Mammary epithelial cell (primary cell): ENCODE measurements at places on chromosomes 5 and 9. TPM values are rescaled to one million over a fixed set of nuclear protein-coding genes. Genes with fewer than 3 reads are reported as not detected.

Gene PTGR1
- polyA plus RNA-seq = 66.8 TPM

GRCh38 chr5:127909066-127909465 lies 174.5 kb upstream of the SLC12A2 start:
- DNase-seq = peak; percentile 48

GRCh38 chr5:159453209-159453608 lies 122.9 kb upstream of the IL12B start:
- no peak for DNase-seq

DNA sequence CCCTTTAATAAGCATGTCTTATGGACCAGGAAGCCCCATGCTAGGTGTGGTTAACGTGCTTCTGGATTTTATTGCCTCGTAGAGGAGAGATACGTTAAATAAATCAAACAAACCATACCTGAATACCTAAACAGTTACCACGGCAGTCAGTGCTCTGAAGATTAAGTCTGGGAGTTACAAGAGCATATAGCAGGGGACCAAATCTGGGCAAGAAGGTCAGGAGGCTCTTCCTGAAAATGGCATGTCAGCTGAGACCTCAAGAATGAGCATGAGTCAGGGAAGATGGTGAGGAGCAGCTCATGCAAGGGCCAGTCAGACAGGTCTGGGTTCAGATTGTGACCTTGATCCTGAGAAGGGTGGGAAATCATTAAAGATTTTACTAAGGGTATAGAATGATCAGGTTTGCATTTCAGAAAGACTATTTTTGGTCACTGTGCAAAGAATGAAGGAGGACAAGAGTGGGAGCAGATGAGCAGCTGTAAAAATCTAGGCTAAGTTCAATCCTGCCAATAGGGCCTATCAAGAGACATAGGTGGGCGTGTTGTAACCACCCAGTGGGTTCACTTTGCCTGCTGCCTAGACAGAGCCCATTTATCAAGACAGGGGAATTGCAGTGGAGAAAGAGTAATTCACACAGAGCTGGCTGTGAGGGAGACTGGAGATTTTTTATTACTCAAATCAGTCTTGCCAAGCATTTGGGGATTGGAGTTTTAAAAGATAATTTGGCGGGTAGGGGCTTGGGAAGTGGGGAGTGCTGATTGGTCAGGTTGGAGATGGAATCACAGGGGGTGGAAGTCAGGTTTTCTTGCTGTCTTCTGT lies 4.8 kb upstream of the ZNF366 start:
- DNase-seq = peak; percentile 16

Gene KCNV2
- polyA plus RNA-seq = not detected

Gene TEX48
- not detected for polyA plus RNA-seq

Gene CDHR2
- polyA plus RNA-seq = 0.01 TPM

DNA sequence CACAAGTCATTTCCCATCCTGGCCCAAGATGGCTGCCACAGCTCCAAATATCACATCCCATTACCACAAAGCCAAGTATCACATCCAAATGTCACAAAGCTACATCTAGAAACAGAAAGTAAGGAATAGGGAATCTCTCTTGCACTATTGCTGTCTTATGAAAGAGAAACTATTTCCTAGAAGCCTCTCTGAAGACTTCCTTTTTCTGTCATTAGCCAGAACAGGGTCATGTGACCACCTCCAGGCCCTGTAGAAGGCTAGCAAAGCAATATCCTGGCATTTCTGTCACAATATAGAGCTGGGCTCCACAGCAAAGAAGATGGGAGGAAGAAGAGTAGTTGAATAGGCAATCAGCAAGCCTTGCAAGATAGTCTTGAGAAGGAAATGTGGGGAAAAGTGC lies 99.2 kb downstream of the SH3TC2 start:
- no peak for DNase-seq

- DNase-seq = no peak
Measured at GRCh38 chr5:133882846-133883245, 85.6 kb downstream of the C5orf15 start.

- no peak for DNase-seq
Measured at GRCh38 chr9:69535286-69535832, 136.8 kb downstream of the APBA1 start.

DNA sequence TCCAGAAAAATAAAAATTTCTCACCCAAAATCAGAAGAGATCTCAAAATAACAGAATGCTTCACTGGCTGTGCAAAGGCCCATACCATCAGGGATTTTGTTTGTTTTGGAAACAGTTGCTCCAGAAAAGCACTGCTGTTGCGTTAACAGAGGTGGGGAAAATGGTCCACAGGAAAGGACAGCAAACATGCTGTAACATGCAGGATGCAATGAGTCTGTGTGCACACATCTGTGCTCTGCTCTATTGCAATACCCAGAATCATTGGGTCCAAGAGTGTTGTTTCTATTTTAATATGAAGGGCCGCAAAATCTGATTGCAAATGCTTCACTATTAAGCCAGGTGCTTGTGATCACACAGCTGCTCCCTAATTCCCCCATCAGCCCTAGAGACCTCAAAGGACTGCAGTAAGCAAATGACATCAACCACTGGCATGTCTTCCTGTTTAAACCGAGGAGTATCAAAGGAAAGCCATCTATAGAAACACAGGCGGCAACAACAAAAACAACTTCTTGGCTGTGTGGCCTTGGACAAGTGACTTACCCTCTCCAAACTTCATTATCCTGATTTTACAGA lies 141.0 kb downstream of the DCP2 start:
- DNase-seq = peak; percentile 60

DNA sequence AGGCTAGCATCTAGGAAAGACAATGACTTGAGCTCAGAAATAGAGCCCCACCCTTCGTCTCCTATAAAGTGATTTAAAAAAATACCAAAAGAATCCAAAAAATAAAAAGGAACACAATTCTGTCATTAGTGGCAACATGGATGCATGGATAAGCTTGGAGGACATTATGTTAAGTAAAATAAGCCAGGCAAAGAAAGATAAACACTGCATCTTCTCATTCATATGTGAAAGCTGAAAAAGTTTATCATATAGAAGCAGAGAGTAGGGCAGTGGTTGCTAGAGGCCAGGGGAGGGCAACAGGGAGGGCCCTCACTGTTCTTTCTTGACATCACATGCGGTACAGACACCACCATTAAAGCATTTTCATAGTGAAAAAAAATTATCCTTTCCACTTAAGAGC lies 220.9 kb upstream of the TRPC7 start:
- DNase-seq = no peak

Gene SH3PXD2B
- 14.1 TPM for polyA plus RNA-seq

Gene TXN
- 760 TPM for polyA plus RNA-seq

DNA sequence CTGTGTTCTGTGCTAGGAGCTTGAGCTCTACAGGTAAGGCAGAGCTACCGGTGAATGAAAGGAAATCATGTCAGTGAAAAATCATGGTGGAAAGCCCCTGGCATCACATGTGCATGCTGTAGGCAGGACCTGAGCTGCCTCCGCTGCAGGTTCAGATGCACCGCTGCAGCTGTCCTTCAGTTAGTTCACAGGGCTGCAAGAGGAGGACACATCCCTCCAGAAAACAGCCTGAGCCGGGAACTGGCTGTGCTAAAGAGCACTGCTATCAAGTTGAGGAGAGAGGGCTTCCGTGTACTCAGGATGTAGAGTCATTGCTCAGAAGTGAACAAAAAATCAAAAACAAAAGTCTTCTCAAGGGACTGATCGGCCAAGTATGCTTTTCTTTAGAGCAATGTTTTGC lies 138.6 kb downstream of the ERCC6L2 start:
- no peak for DNase-seq

GRCh38 chr5:142906863-142907671 lies 136.9 kb downstream of the ARHGAP26 start:
- no peak for DNase-seq

- DNase-seq = no peak
Measured at GRCh38 chr9:122220673-122221182, 8.0 kb downstream of the LHX6 start.

DNA sequence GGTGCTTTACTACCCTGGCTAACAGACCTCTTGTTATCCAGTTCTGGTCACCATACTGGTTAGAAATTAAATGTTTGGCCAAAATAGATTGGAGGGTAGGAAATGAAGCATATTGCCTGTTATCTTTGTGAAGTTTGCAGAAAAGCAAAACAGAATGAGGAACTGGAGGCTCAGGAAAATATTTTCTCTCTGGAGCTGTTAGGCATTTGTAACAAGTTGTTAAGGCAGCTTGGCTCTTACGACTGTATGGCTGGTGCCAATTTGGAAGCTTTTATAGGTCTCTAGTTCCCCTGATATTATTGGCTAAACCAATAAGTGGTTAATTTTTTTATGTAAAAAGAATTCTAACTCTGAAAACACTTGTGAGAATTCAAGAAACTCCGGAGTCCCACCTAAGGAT lies 35.8 kb downstream of the CDH6 start:
- no peak for DNase-seq

GRCh38 chr9:18673179-18673578 lies 199.2 kb downstream of the ADAMTSL1 start:
- peak; percentile 45 for DNase-seq

Gene ANKRD33B
- 0.50 TPM for polyA plus RNA-seq

DNA sequence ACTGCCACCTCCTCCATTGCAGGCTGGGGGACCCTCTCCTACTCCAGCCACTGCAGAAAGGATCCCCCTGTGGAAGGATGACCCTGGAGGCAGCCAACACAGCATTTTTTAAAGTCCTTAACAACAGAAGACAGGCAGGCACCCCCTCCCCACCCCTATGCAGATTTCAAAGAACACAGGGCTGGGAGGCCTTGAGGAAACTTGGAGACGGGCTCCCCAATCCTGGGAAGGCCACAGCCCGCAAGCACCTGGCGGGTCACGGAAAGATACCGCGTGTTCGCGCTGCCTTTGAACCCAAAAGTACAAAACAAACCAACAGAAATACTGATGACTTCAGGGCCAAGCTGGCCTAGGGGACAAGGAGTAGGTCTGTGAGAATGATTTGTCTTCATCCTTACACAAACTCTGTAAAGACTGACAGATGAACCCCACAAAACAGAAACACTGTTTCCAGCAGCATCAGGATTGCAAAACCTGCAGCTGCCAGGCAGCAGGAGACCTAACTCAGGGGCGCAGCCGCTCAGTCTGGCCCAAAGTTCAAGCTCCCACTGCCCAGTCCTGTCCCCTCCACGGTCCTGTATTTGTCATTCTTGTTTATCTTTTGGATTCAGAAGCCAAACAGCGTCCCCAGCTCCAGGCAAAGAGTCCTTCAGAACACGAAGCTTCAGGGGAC lies 13.8 kb downstream of the VAV2 start:
- DNase-seq = no peak

DNA sequence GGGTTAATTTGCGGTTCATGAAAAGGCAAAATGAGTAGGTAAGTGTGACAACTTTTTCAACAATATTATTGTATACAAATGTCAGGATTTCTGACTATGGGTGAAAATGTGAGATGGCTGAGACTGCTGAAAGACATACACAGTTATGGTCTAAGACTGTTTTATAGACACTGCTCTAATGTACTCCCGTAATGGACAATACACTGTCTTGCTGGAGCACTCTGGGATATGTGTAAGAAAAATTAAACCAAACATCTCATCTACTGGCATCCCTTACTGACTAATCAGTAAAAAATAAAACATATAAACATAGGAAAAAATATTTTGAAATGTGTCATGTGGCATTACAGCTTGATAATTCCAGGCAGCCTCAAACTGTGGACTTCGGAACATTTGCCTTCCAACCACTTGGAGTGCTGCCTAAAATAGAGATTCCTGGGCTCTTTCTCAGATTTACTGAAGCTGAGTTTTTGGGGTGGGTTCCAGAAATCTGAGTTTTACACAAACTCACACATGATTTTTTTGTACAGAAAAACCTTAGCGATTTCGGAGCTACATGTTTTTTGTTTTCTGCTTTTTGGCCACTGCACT lies 233.9 kb upstream of the TBCA start:
- DNase-seq = no peak

Gene DNAJC25
- 3.2 TPM for polyA plus RNA-seq

- DNase-seq = no peak
Measured at GRCh38 chr9:116134975-116135374, 18.6 kb upstream of the PAPPA start.

Gene IFNA7
- polyA plus RNA-seq = not detected

Gene CCDC107
- polyA plus RNA-seq = 13.4 TPM

Gene SPATA31C1
- not detected for polyA plus RNA-seq

Gene TXNDC8
- polyA plus RNA-seq = not detected

- DNase-seq = no peak
Measured at GRCh38 chr9:107875571-107875980, 386.0 kb upstream of the KLF4 start.

Gene AIF1L
- 5.8 TPM for polyA plus RNA-seq

DNA sequence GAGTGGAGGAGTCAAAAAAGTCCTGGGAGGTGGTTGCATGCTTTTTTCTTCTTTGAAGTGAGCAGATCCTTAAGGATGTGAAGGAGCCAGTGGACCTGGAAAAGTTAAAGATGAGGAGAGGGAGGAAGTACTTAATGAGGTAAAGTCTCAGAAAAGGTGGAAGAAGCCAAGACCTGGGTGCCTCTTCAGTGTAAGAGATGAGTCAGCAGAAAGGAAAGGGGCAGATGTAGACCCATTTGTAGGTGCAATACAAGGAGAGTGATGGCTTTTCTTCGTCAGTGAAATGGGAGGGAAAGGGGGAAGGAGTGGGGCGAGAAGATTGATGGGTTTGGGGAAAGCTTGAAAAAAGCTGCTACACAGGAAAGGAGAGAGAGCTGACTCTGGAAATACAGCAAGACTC lies 82.9 kb downstream of the ANGPTL2 start:
- no peak for DNase-seq

Gene FKBP15
- 21.0 TPM for polyA plus RNA-seq

GRCh38 chr5:6710551-6711318 lies 2.5 kb upstream of the TENT4A start:
- DNase-seq = no peak

Gene DNM1
- 0.50 TPM for polyA plus RNA-seq

Gene EDIL3
- polyA plus RNA-seq = 0.14 TPM

DNA sequence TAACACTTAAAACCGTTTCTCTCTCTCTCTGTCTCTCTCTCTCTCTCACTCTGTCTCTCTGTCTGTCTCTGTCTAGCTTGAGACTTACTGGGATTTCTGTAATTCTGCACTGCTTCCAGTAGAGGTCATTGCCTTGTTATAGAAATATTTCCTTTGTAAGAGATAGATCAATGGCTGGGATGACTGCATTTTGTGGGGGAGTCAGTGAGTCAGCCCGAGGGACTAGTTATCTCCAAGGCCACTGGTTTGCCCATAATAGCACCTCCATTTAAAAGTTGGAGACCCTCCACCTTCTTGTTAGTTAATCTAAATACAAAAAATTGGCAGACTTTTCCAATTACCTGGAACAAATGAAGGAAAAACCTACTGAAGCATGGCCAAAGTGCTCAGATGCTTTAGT lies 547.2 kb downstream of the LRRC70 start:
- DNase-seq = peak; percentile 41

Gene MUSK
- not detected for polyA plus RNA-seq

Gene SLC22A4
- 2.1 TPM for polyA plus RNA-seq

- DNase-seq = peak; percentile 67
Measured at GRCh38 chr9:107755246-107755645, 265.7 kb upstream of the KLF4 start.

DNA sequence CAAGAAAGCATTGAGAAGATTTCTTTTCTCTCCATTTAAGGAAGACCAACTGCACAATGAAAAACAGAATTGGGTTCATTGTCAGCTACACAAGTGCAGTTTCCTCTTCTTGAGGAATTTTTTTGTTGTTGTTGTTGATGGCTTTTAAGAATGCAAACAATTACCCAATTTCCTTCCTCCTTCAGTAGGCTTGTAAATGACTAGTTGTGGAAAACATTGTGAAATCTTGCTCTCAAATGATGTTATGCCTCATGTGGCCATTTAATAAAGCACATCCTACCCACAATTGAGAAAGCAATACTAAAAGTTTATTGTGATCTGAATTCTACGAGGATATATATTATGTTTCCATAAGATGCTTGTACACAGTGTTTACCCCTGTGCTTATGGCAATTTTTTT lies 171.6 kb downstream of the FAM174A start:
- DNase-seq = peak; percentile 7
